ENCODE measurements at places on chromosomes 1 and 21.

GRCh38 chr1:94903280-94904009 is 23.5 kb downstream of the CNN3 start:
- no peak for DNase-seq

DNA sequence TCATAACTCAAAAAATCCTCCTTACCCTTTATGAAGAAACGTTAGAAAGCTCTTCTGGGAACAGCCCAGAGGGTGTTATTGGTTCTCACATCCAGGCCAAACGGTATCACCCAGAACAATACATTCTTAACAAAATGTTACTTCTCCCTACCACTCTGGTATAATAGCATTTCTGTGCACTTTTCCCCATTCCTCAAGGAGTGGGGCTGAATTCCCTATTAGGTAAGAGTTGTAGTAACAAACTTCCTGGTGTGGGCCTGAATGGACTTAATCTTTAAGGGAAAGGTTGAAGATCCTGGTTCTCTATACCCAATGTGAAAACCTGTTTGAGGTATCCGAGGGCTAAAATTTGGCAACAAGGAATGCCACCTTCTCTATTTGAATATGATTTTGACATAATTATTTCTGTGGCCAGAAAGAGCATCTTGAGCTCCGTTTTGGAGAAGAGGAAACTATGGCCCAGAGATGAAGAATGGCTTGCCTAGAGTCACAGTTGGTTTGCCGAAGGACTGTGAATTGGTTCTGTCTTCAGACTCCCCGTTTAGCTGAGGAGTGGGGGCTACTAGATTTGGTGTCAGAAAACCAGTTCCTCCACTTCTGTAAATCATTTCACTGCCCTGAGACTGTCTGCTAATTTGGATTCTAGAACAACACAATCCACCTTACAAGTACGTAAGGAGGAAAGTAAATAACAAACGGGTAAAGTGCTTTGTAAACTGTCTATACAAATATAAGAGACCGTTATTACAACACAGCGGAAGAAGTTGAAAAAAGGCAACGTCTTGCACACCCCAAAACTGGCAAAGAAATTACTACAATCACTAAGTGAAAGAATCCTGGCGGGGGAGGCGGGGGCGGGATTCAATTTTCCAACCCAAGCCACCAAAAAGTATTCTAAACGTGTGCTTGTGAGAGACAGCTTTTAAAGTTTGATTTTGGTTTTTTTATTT is 2.3 kb downstream of the ANP32E start:
- DNase-seq, result no peak

DNA sequence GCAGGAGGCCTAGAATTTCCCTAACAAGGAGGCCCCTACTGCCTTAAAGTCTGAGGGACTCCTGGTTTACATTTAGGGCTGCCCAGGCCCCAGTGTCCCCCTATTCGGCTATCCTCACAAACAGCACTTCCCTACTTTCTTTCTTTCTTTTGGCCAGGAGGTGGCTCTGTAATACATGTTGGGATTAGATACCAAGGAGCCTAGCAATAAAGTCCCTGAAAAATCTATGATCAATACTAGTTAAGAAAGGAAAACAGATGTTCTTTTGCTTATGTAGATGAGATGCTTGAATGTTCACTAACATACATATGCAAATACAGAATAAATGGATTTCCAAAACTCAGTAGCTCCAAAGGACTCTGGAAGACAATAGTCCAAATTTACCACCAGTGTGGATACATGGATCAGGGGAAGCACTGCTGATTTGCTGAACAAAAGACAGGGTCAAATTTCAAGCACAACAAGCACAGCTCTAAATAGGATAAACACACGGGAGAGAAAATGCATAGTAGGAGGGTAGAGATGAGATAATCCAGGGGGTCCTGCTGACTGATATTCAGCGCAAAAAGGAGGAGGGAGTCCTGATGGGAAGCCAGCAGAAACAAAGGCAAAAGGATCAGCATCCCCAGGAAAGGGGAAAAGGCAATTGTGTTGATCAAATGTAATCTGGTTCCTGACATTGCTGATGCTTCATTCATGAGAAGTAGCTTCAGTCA is 240.0 kb downstream of the NUF2 start:
- no peak for DNase-seq

GRCh38 chr21:45593162-45594022 is 50.1 kb upstream of the PCBP3 start:
- DNase-seq, result no peak

DNA sequence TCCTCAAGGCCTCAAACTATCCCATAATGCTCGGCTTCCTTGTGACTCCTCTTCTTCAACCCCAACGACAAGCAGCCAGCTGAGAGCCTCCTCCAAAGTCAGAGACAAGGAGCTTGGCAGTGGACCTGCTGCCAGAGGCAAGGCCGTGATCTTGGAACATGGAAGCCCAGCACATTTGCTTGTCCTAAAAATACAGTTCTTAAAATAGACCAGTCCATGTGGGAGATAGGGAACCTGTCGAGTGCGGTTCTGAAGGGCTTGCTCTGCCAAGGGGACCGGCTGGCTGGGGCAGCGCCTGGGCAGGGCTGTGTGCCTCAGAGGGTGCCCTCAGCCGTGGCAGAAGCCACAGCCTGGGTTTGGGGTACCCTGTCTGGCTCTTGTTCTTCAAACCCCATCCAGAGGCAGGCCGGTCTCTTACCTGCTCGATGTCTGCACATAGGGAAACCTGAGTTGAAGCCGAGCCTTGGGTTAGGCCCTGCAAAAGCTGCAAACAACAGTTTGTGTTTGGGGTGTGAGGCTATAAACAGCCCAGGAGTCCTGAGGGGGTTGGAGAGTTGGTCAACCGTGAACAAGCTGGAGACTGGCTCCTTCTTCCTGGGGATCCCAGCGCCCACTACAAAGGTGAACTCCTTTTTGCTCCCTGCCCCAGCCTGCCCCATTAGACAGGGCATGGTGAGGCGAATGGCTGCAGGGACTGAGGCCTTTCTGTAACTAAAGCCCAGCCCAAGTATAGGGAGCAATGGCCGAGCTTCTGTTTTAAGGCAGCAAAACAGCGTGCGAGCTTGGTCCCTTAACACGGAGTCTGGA is 228.8 kb downstream of the CAMTA1 start:
- DNase-seq, result no peak

DNA sequence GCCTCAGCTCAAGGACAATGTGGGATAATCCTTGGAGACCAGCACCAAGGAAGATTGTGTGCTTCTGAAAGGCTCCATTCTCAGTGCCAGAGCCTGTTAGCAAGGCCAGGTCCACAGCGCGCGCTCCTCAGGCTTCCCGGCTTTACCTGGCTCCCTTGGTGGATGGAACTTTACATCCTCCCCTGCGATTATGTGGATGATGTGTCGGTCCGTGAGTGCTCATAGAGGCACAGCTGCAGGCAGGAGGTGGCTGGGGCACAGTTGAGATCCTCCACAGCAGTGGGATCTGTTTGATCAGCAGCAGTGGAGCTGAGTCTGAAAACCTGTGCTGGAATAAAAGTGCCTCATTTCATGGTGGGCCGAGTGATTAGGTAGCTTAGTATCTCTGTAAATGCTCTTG is 62.7 kb downstream of the PRDM2 start:
- DNase-seq, result no peak

DNA sequence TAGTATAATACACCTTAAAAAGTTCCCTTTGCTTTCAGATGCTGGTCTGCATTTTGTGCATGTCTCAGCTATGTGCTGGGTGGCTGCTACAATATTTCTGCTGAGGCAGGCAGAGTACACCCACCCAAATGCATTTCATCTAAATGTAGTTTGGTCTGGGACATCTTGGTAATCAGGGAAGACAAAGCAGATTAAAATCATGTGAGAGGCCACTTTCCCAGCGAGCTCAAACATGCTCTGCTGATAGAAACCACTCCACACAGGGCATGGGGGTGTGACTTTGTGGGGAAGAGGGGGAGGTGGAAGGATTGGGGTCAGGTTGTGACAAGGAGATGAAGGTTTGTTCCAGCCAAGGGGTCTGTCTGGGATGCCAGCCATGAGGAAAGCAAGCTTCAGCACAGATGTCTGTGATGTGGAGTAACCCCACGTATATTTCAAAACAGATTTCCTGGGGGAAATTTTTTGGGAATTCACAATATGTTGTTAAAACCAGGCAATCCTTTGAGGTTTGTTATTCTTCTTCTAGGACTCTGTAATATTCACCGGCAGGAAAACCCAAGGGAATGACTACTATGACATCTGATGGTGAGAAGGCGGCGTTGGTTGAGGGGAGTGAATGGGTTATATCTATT is 255.1 kb upstream of the FGGY start:
- DNase-seq, result no peak

DNA sequence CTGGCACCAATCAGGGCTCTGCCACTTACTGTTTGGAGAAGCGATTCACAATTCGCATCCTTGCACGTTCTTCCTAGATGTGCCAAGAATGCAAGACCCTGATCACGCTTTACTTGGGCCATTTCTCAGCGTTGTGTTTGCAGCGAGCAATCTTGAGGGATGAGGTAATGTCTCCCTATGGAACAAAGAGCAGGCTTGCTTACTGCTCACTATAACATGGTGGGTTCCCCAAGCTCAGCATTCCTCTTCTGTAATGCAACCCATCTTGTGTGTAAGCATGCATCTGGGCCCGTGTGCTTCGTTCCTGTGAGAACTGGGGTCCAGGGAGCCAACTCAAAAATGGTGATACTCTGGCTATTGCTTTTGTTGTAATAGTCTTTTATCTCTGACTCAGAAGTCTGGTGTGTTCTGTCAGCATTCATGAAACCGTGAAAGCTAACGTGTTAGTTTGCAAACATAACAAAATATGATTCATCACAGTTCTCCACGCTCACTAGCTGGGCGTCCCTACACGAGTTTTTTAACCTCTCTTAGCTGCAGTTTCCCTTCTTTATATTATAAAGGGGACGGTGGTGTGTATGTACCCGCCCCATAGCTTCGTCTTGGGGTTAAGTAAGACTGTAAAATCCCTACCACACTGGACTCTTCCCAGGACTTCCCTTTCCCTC is 33.3 kb downstream of the DNTTIP2 start:
- no peak for DNase-seq

GRCh38 chr1:156489935-156490293 is 10.7 kb downstream of the MEF2D start:
- DNase-seq, result no peak

- DNase-seq, result no peak
Measured at GRCh38 chr1:159879977-159880376, 17.5 kb upstream of the VSIG8 start.

GRCh38 chr21:31366825-31367224 is 22.8 kb upstream of the TIAM1 start:
- no peak for DNase-seq

GRCh38 chr1:185479796-185480195 is 162.8 kb upstream of the IVNS1ABP start:
- no peak for DNase-seq

DNA sequence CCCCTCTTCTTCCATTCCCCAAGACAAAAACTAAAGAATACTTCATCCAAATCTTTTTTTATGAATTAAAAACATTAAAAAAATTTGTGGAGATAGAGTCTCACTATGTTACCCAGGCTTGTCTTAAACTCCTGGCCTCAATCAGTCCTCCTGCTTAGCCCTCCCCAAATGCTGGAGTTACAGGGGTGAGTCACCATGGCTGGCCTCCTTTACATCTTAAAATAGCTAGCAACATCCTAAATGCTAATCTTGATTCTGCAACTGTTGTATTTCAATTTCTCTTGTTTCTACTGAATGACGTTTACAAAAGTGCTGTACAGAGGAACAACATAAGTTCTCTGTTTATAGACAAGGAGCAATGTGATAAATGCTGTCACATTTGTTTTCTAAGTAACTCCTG is 483.5 kb downstream of the ADGRL2 start:
- DNase-seq, result no peak

DNA sequence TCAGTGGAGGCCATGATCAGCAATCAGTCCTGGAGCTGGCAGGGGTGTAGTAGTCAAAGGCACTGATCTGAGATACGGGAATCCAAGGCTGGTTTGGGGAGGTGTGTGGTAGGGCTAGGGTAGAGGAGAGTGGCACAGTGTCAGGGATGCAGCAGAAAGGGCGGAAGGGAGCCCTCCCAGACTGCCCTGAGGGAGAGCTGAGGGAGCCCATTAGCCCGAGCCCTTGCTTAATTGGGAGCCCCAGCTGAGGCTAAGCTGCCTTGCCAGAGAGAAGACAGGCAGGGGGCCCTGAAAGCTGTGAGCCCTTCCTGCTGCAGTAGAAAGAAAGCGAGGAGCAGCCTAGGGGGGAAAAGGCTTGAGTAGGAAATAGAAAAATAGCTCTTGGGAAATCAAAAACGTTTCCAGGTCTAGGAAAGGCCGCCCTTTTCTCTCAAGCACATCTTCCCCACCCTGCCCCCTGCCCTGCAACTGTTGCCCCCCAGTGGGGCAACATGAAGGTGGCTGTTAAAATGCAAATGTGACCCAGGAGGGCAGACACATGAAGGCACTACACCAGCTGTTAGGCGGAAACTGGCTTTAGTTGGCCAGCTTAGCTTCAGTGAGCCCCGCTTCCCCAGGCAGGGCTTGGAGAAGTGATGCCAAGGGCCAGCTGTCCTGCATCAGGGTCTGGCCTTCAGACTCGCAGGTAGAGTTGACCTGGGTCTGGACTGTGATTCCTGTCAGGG is 106.2 kb downstream of the UCK2 start:
- no peak for DNase-seq

- no peak for DNase-seq
Measured at GRCh38 chr1:220727519-220727918, 20.6 kb upstream of the MTARC2 start.

DNA sequence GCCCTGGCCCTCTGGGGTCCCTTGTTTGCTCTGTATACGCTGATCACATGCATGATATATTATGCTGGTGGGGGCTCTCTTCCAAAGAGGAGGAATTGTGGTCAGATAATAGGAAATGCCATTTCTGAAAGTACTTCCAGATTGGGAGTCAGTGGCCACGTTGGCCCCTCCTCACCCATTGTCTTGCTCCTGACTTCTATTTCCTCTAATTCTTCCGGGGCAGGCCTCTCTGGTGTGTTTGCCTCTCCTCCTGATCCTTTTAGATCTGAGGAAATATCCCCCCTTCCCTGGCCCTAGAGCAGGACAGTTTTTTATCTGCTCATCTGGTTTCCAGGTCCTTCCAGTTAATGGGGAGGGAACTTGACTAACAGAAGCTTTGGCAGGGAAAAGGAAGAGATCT is 2.9 kb downstream of the VANGL2 start:
- DNase-seq, result no peak

- no peak for DNase-seq
Measured at GRCh38 chr1:42040159-42040558, 113.1 kb upstream of the GUCA2B start.

DNA sequence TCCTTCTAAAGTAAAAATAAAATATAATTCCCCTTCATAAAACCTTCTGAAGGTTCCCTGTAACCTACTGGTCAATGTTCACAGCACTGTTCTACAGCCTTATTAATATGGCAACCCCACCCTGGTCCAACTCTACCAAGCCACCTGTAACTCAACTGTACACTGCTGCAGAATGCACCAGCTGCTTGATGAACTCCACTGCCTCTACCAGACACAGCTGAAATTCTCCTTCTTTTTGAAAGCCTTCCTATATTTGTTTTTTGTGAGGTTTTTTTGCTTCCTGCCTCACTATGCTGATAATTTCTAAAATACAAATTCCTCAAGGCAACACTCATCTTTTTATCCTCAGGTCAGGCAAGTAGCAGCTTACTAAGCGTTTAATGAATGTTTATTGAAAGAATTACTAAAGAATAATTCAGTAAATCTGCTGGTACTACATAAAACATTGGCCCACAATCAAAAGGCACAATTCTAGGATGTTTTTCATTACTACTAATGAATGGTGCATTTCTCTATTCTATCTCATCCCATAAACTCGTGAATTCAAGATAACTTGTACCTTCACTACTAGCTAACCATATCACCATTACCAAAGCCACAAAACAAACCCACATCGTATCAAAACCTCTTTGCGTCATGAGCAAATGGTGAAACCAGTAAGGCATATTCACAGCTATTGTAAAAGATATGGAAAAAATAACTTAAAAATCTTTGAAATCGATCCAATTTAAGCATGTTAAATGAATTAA is 2.4 kb downstream of the SSX2IP start:
- DNase-seq, result no peak

- no peak for DNase-seq
Measured at GRCh38 chr1:169121146-169121923, 14.8 kb downstream of the ATP1B1 start.

All from activated CD8-positive, alpha-beta memory T cell treated with anti-CD3 and anti-CD28 coated beads for 48 hours (primary cell).